ENCODE measurements at places on chromosomes 4 and X. TPM values are rescaled to one million over a fixed set of nuclear protein-coding genes. Genes with fewer than 3 reads are reported as not detected.

DNA sequence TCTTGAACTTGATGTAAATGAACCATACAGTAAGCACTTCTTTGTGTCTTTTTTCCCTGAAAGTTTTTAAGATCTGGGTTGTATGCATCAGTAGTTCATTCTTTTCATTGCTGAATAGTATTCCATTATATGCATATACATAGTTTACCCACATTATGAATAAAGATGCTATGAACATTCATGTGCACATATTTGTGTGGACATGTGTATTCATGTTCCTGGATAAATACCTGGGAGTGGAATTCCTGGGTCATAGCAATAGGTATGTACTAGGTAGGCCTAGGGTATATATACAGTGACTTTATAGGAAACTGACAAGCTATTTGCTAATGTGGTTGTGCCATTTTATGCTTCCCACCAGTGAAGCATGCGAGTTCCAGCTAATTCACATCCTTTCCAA lies 215.9 kb downstream of the NR3C2 start:
- no peaks in the 10 kb centered on the region for H3K36me3 ChIP-seq
- DNase-seq, result no peak
- no peak overlapping the region for H3K27ac ChIP-seq
- H3K4me1 ChIP-seq, result no peaks in the 10 kb centered on the region
- H3K4me3 ChIP-seq, result no peak overlapping the region
- no peaks in the 10 kb centered on the region for H3K27me3 ChIP-seq

ZFX gene
- total RNA-seq, result 92.4 TPM

DNA sequence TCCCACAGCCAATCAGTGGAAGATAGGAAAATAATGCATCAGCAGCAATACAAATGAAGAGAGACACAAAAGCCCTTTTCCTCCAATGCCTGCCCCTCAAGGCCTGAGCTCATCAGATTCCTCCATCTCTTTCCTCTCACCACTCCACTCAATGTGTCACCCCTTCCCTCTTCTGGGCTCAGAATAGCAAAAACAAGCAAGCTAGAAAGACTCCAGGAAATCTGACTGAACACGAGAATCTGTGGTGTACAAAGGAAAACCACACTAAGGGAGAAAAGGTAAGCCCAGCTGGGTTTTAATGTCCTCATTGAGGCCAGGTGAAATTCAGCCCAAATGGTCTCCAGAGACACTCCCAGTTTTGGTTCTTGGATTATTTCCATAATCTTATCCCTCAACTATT lies 46.3 kb downstream of the ARHGEF9 start:
- no peak for DNase-seq
- H3K4me1 ChIP-seq, result no peaks in the 10 kb centered on the region
- no peaks in the 10 kb centered on the region for H3K27me3 ChIP-seq
- H3K4me3 ChIP-seq, result no peak overlapping the region
- H3K36me3 ChIP-seq, result no peaks in the 10 kb centered on the region

GRCh38 chr4:184649971-184650855 lies 675 bp downstream of the PRIMPOL start:
- no peaks in the 10 kb centered on the region for H3K27me3 ChIP-seq
- H3K27ac ChIP-seq, result peak overlapping the region; percentile 97
- H3K36me3 ChIP-seq, result no peaks in the 10 kb centered on the region

FAM13A gene
- total RNA-seq, result 88.2 TPM

DNA sequence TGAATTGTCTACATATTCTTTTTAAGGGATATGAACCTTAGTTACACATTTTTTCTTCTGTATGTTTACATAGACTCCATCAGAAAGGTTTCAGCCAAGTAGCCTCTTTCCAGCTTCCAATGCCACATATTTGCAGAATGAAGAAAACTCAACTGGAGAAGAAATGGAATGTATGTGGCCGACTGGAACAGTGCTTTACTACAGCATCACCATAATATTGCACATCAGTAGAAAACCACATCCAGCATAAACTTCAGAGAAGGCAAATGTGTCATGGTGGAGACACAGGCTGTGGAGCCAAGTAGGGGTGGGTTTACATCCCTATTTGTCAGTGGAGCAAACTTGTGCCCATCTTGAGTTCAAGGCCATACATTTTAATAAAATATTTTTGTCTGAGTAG lies 204.8 kb upstream of the LDB2 start:
- no peak for DNase-seq
- H3K27ac ChIP-seq, result no peak overlapping the region
- no peak overlapping the region for H3K4me3 ChIP-seq

- no peaks in the 10 kb centered on the region for H3K27me3 ChIP-seq
- no peaks in the 10 kb centered on the region for H3K36me3 ChIP-seq
- peak within 1 kb of the TSS; percentile 60 for H3K4me3 ChIP-seq
- DNase-seq, result peak; percentile 55
- peak within 1 kb of the TSS; percentile 72 for H3K27ac ChIP-seq
Measured at GRCh38 chrX:34656842-34657725, at the start of gene TMEM47. TMEM47 (minus strand) TSS chrX:34657285; CDS start chrX:34657029, 256 bp downstream.

DNA sequence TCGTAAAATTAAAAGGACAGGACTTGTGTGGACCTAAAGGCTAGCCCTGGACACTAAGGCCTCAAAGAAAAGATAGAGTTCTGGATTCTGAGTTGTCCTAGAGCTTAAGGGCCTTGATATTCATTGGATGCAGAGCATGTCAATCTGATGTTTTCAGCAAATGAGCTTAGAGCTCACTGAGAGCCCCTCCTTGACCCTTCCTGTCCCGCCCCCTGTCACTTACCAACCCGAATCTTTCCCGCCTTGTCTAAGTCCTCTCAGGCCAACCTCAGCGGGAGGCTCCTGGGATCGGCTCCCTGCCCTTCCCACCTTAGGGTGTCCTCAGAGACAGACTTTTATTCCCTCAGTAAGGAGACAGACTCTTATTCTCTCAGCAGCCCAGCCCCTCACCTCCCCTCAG lies at the start of gene CT47C1:
CT47C1 (plus strand) TSS at position 250 of the 400 bp plus-strand sequence. CDS start 233 bp downstream, outside the sequence.
- H3K27ac ChIP-seq, result no peak within 1 kb of the TSS
- H3K36me3 ChIP-seq, result no peaks in the 10 kb centered on the region
- no peaks in the 10 kb centered on the region for H3K27me3 ChIP-seq
- no peak within 1 kb of the TSS for H3K4me3 ChIP-seq
- DNase-seq, result no peak

- no peak overlapping the region for H3K27ac ChIP-seq
- H3K4me3 ChIP-seq, result no peak overlapping the region
- no peak for DNase-seq
Measured at GRCh38 chrX:20829665-20830491, 544.3 kb upstream of the CNKSR2 start.

- H3K36me3 ChIP-seq, result no peaks in the 10 kb centered on the region
- no peak overlapping the region for H3K27ac ChIP-seq
- H3K4me3 ChIP-seq, result no peak overlapping the region
- no peaks in the 10 kb centered on the region for H3K27me3 ChIP-seq
- DNase-seq, result no peak
- H3K4me1 ChIP-seq, result no peaks in the 10 kb centered on the region
Measured at GRCh38 chr4:26171941-26172340, 148.9 kb upstream of the RBPJ start.

GRCh38 chr4:3240936-3241522 lies 7.9 kb upstream of the MSANTD1 start:
- no peak overlapping the region for H3K4me3 ChIP-seq
- no peaks in the 10 kb centered on the region for H3K36me3 ChIP-seq

EDA gene
- not detected for total RNA-seq

- no peaks in the 10 kb centered on the region for H3K36me3 ChIP-seq
- H3K4me1 ChIP-seq, result no peaks in the 10 kb centered on the region
- H3K27me3 ChIP-seq, result no peaks in the 10 kb centered on the region
- DNase-seq, result no peak
Measured at GRCh38 chr4:137998666-137999429, 243.3 kb downstream of the SLC7A11 start.
